ENCODE measurements at places on chromosomes 1 and 21. TPM values are rescaled to one million over a fixed set of nuclear protein-coding genes. Genes with fewer than 3 reads are reported as not detected.

GPR137B gene
- total RNA-seq: 6.8 TPM

LRRC53 gene
- not detected for total RNA-seq

LEFTY1 gene
- total RNA-seq: 0.54 TPM

PDE4B gene
- 25.6 TPM for total RNA-seq

NUF2 gene
- 57.0 TPM for total RNA-seq

MTX1 gene
- total RNA-seq: 57.2 TPM

SFPQ gene
- 344 TPM for total RNA-seq

DEGS1 gene
- total RNA-seq: 10.5 TPM

TFF3 gene
- not detected for total RNA-seq

ADCY10 gene
- 0.53 TPM for total RNA-seq

CRYAA gene
- not detected for total RNA-seq

SMPDL3B gene
- 0.43 TPM for total RNA-seq

SLC27A3 gene
- total RNA-seq: 7.0 TPM

KCNK1 gene
- total RNA-seq: not detected

OR2L13 gene
- not detected for total RNA-seq

AMY2A gene
- total RNA-seq: not detected

EPHB2 gene
- not detected for total RNA-seq

MROH7 gene
- total RNA-seq: 0.53 TPM

ARMH1 gene
- 155 TPM for total RNA-seq

MRPL20 gene
- total RNA-seq: 115 TPM

TNFSF4 gene
- total RNA-seq: 3.0 TPM

All from activated naive CD4-positive, alpha-beta T cell treated with anti-CD3 and anti-CD28 coated beads, Interleukin-2, amount 50 U/mL, for 72 hours (primary cell).